ENCODE measurements at places on chromosomes 3 and 15.

- DNase-seq: no peak
Observed at GRCh38 chr3:149609595-149609994, 48.2 kb downstream of the WWTR1 start.

- no peak for DNase-seq
Observed at GRCh38 chr15:101009176-101009575, 90.0 kb downstream of the LRRK1 start.

- DNase-seq: no peak
Observed at GRCh38 chr15:80098341-80098740, 38.9 kb downstream of the ZFAND6 start.

DNA sequence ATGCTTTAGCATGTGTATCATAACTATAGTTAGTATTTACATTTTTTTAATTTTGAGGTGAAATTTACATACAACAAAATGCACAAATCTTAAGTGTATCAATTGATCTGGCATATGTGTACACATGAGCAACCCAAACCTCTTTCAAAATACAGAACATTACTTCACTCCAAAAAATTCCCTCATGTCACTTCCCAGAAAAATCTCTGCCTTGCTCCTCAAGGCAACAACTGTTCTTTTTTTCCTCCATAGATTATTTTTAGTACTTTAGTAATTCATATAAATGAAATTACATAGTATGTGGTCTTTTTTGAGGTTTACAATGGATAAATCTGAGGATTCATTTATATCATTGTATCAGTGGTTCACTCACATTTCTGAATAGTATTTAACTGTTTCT lies 84.9 kb downstream of the TRIM42 start:
- DNase-seq: no peak

DNA sequence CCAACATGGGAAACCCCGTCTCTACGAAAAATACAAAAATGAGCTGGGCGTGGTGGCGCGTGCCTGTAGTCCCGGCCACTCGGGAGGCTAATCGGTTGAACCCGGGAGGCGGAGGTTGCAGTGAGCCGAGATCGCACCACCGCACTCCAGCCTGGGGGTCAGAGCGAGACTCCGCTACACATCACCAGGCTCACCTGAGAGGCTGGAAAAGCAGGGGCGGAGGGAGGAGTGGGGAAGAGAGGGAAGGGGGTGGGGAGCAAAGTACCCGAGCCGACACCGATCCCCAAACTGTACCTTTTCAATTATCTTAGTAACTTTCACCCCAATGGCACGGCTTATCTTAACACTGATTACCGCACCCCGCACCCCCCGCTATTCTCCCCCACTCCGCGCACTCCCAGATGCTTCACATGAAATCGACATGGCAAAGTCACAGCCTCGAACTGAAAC lies 46.4 kb upstream of the SYNM start:
- DNase-seq: no peak

DNA sequence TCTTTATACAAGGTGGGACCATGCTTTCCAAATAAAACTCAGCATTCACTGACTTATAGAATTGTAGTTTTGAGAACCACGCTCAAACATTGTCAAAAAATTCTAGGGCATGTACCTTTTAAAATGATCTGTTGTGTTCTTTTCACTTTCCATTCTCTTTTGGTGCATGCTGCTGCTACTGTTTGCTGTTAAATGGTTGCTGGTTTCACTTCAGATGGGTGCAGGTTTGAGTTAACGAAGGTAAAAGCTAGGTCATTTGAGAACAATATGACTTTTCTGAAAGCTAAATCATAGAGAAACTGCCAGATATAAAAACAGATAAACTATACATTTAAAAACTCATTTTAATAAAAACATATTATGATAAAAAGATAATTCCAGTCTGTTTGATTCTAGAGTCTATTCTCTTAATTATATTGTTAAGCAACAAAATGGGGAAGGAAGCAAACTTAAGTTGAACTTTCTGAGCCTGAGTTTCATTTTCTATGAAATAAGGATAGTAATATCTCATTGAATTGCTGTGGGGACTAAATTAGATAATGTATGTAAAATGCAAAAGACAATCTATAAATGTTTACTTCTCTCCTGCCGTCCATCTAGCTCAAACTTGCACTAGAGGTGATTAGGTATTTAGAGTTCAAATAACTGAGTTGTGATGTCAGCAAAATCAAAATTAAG lies 82.4 kb downstream of the OXSM start:
- DNase-seq: no peak

DNA sequence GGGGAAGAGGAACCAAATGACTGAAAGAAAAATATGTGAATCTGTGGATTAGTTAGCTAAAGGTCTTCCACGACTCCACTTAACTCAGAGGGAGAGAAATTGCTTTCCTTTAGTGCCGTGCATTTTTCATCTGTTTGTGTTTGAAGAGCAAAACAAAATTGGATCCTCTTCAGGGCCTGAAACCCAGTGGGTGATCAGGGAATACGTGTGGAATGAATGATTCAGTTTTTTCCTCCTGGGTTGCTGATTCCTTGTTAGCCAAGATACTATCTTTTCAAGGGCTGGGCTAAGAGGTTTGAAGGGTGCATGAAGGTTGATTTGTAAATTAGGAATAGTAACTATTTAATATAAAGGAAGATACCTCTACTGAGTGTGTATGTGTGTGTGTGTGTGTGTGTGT lies 61.0 kb downstream of the TPRG1 start:
- DNase-seq: no peak

DNA sequence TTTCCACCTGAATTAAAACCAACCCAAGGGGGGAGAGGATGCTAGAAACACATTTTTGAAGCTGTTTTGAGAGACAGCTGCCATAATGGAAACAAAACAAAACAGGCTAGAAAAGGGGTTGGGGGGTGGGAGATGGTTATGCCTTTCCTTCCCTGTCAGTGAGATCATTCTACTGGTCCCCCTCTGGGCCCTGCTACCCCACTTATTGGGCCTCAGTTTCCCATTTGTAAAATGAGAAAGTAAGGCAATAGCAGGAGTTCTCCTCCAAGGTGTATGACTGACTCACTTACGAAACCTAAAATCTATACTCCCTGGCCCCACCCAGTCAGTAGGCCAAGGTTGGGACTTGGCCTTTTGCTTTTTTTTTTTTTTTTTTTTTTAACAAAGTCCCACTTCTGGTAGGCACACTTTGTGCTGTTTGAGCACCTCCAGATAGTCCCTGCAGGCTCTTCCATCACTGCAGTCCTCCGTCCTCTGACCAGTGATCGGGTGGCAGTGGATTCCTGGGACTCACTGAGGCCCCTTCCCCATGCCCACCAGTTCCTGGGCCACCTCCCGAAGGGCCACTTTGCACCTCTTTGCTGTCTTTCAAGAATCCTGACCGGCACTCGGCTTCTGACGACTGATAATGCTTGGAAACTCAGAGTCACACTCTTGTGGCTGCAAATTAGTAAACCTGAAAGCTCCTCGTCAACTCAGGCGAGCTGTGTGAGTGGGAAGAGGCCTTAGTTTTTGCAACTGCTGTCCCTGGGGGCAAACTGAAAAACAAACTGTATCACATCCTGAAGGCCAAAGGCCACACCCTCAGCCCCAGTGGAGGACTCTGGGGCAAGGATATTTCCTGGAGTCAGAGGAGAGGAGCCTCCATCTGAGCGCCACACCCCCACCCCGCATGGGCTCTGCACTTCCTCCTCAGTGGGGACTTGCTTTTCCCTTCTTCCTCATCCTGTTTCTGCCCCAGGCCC lies 6.7 kb upstream of the PSTPIP1 start:
- no peak for DNase-seq

DNA sequence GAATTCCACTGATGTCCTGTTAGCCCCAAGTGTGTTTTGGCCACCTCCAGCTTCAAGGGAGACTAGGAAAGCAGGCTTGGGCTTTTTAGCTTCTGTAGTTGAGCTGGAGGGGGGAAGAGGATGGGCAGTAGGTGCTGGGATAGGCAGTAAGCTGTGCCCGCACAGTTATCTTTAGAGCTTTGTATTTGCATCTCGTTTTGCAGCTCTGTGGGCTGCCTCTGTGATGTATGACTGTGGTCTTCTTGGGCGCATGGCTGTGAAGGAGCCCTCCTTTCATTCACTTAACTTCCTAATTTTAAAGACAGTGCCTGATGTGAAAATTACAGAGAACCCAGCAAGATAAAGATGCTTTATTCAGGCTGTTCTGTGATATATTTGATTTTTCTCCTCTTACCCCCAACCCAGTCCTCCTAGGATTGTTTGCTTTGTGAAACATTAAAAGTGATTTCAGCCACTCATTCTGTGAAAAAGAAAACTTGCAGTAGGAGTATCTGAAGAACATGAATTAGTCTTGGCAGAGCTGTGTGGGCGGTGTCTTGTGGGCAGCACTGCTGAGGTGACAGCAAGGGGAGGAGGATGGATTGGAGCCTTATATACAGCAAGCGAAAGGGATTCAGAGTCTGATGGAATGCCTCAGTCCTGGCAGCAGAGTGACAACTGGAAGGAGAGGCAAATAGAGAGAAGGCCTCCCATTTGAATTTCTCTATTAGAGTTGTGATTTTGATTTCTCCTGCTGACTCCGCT lies 74.3 kb downstream of the LARS2 start:
- DNase-seq: no peak

DNA sequence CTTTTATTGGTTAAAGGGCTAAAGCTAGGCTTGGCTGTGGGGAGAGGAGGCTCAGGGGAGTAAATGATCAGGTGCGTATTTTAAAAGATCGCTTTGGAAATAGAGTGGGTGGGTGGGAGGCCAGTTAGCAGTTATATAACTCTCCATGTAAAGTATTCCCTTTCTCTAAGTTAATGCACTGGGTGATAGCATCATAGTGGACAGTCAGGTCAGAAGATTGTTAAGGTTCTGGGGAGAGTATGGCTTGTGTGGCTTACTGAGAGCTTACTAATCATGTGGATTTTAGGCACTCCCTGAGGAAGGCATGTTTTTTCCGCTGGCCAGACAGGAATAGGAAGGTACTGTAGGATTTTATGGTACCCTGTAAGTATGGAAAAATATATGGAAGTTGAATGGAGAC lies 6.3 kb upstream of the EIF3J start:
- no peak for DNase-seq

GRCh38 chr3:120428924-120429323 lies 21.9 kb downstream of the FSTL1 start:
- no peak for DNase-seq

DNA sequence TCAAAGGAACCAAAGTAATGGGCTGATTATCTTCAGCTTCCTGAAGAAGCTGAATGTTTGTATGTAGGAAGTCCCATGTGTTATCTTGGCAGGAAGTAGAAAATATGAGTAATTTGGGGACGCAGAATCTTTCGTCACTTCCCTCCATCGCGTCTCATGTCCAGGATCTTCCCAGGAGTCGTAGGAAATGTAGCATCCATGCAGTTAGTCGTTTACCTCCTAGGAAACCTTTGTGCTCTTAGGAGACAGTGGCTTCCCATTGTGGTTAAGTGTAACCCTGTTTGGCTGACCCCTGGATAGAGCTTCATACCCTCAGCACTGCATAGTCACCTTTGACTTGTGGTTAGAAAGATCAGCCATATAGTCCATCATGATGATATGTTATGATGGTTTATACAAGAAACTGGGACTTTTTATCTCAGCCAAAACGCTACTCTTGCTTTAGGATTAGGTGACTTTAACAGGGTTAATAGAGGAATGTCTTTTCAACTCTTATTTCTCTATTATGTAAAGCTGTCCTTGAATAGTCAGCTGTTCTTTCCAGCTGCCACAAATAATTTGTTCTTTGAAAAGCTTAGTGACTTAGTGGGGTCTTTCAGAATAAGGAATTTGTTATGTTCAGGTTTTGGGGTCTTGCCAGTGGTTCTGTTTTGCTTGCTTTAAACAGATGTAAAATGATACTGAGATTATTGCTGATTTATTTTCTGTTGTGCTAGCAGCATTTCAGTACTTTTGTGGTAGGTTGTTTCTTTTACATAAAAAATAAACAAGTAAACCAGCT lies 92.2 kb downstream of the KLHL25 start:
- no peak for DNase-seq

DNA sequence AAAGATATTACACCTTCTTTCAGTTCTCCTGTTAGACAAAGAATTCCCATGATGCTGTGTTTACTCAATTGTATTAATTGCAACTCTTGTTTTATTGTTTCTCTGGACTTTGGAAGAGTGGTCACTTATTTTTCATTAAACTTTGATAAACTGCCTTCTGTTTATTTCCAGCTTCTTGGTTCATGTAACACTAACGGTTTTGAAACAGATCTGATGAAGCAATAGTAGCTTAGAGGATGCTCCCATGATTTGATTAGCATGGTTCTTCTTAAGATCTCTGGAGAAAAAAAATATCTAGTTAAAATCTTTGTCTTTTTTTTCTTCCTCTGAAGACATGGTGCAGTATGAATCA lies 90.1 kb downstream of the FNDC3B start:
- DNase-seq: no peak

DNA sequence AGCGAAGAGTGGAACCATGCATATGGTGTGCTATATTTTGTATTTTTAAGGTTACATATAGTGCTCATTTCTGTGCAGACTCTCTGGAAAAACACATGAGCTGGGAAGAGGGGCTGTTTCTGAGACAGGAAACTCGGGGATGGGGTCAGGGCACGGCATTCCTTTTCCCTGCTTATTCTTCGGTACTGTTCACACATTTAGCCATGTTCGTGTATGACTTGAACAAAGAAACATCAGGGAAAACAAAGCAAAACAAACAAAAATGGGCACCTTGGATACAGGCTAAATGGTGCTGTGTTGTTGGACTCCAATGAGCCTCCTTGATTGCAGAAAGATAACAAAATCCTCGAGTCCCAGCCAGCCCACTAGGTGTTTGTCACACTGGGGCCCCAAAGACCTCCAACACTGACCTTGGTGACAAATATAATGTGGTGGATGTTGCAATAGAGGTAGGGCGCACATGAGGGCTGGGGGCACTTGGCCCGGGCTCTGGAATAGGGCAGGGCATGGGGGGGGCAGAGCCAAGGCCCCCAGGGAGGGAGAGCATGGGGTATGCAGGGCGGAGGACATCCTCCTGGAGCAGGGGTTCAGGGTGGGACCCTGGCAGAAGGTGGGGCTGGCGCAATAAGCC lies 19.3 kb downstream of the DNASE1L3 start:
- no peak for DNase-seq

DNA sequence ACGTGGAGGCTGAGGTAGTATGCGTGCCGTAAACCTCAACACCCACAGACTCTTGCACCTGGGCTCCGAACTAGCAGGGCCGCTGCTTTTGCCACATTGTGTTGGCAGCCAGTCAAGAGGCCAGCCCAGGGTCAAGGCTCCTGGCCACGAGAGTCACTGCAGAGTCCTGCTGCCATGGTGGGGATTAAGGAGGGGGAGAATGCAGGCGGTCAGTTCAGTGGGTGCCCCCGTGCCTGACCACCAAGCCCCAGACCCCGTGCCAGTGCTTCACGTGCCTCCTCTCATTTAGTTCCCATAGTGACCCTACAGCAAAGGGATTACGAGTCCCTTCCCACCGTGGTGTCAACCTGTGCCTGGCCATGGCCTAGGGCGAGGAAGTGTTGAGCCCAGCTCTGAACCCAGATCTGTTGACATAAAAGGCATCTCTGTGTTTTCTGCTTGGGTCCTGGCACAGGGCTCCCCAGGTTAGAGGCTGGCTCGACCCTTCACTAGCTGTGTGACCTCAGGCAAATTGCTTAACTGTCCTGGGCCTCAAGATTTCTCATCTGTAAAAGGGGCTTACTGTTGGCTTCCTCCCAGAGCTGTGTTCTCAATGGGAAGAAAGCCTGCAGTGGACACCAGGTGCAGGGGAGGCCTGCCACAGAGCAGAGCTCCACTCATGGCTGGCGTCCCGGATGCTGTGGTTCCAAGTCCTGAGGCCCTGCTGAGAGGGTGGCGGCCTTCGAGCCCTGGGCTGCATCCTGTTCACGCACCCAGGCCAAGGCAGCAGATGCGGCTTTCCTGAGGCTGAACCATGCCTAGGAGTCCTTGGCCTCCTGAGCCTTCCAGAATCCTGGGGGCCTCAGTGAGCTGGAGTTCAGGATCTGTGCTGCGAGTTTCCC lies 32.8 kb downstream of the FBLN2 start:
- no peak for DNase-seq

- no peak for DNase-seq
Observed at GRCh38 chr15:31814082-31814481, 216.2 kb upstream of the CHRNA7 start.

All from LNCaP clone FGC (cell line).